Right cardiac atrium (tissue), 5 donors: ENCODE measurements at places on chromosomes 1 and 21.

DNA sequence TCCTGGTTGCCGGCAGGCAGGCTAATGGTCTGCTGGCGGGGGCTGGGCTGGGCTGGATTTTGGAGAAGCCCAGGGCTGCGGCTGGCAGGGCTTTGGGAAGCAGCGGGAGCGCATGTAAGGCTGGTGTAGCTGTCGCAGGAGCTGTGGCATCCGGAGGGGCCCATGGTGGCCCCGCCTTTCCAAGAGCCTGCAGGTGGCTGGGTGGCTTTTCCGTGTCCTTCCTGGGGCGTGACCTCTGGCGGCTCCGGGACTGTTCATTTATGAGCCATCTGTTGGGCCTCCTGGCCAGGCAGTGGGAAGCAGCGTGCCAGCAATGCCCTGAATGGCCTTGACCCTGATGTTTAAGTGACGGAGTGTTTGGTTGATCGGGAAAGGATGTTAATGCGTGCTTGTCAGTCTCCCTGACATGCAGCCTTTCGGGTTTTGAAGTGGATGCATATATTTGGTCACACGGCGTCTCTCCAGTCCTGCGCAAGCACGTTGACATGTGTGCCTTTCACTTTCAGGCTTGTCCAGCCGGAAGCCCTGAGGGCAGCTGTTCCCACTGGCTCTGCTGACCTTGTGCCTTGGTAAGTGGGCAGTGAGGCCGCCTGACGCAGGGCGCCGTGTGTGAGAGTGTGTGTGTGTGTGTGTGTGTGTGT lies 38.5 kb downstream of the AGPAT3 start:
- DNase-seq: peak; percentile 70

DNA sequence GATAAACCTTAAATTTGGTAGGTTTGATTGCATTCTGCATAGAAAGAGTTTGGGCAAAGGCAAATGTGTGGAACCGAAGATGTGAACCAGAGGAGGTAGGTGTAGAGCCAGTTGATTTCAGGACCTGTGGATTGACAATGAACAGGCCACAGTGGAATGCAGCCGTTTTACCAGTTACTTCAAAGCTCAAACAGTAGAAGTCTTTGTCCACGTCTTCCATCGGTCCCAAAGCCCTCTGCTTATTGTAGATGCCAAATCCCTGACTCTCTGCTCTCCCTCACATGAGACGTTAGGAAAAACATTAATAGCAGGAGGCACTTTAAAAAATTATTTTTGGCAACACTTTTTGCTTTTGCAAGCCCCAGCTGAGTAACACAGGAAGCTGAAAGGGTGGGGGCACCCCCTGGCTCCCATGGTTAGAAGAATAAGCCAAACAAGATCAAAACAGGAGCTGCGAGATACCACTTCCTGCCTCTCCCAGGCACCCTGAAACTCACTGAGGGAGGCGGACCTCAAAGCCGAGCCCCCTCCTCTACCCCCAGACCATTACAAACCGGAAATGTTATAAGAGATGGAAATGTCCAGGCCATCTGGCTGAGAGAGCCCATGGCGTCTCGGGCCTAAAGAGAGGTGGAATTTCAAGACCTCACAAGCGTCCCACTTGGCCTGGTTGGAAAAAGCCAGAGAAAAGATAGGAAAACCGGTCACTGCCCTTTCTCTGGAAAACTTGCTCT lies 13.5 kb downstream of the TRAF3IP3 start:
- peak; percentile 86 for DNase-seq

DNA sequence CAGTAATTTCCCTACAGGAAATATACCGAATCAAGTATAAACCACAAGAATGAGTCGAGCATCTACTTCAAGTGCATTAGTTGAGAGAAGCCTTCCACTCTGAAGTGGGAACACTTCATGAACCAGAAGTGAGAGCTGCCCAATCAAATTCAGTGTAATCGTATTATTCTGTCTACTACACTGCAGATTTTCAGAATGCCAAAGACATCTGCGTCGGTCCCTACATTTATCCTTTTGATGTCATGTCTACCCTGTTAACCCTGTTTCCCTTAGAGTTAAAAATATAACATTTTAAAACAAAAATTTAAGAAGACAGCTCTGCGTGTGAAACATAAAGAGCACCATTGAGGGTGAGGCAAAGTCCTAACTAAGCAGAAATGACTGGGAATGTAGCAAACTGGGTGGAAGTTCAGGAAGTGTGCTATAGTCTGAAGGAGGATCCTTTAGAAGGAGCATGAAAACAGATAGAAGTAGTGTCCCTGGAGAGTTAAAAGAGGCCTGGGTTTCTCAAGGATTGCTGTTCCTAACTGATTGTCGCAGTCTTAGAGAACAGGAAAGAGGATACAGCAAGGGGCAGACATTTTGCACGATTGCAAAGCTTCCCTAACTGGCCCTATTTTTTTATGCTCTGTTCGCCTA lies 291.2 kb downstream of the PTPRC start:
- no peak for DNase-seq

DNA sequence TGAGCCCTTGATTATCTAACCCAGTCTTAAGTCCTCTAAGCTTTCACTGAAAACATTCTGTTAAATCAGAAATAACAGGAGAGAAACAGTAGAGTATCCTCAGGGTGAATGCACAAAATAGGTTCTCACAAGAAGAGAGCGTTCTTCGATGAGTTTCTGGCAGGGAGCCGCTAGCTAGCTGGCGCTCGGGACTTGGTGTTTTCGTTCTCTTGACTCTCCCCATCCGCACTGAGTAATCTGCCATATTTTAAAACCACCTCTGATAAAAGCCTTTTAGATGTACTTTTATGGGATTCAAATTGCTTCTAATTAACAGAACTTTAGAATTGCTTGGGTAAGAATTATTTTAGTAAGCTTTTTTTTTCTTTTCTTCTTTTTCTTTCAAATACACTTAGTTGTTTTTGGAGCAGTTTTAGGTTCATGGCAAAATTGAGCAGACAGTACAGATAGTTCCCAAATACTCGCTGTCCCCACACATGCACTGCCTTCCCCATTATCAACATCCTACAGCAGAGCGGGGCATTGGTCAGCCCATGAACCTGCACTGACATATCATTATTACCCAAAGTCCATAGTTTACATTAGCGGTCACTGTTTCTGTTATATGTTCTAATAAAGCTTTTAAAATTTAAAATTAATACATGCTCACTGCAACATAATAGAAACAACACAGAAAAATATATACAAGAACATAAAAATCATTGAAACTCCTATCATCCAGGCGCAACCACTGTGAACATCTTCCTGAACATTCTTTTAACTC lies 35.4 kb downstream of the PRDM2 start:
- peak; percentile 37 for DNase-seq

GRCh38 chr1:13892671-13893325 lies 192.8 kb downstream of the PRDM2 start:
- DNase-seq: peak; percentile 66

DNA sequence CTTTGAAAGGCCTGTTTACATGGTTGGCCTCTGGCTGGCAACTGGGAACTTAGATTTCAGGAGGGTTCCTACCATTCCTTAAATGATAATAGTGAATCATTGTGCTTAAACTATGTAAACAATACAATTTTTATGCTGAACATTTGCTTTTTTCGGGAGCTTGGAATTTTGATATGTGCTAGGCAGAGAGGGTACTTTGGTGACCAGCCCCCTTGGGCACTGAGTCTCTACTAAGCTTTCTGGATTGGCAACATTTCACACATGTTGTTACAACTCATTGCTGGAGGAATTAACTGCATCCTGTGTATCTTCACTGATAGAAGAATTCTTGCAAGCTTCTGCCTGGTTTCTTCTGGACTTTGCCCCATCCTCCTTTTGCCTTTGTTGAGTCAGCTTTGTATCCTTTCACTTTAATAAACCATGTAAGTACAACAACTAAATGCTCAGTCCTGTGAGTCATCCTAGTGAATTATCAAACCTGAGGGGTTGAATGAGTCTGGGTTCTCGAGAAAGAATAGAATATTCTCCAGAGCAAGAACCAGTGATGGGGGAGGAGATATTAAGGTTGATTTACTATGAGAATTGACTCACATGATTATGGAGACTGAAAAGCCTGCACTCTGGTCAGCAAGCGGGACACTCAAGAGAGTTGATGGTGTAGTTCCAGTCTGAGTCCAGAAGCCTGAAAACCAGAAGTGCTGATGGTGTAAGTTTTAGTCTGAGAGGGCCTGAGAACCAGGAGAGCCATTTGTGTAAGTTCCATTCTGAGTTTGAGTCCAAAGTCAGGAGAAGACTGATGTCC lies 3.1 kb upstream of the SLC16A4 start:
- no peak for DNase-seq

DNA sequence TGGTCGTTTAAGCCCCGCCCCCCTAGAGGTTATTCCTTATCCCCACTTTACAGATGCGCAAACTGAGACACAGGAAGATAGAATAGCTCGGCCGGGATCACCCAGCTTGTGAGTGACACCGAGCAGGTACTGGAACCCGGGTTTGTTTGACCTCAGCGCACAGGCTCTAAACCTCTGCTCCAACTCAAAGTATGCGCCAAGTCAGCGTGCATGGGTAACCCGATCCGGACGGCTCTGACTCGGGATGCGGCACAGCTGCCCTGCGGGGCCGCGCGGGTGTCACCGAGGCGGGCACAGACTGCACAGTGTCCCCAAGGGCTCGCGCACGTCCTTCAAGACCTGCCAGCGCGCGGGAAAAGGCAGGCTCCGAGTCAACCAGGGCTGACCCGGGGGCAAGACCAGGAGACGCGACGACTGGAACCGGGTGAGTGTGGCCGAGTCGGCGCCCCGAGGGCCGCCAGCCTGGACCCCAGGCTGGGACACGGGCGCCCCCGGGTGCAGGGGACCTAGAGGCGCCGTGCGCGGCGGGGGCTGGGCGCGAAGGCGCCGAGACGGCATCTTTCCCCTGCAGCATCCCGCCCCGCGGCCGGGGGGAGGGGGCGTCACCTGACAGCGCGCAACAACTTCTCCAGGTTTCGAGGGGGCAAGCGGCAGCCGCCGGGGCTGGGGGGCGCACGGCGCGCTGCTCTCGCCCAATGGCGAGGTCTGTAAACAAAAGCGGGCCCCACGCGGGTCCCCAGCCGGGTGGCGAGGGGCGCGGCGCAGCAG lies 101.9 kb upstream of the SOD1 start:
- peak; percentile 26 for DNase-seq

- DNase-seq: no peak
Measured at GRCh38 chr21:36388096-36388495, 2.9 kb downstream of the CHAF1B start.

- DNase-seq: no peak
Measured at GRCh38 chr1:37347104-37347649, 127.2 kb upstream of the ZC3H12A start.

DNA sequence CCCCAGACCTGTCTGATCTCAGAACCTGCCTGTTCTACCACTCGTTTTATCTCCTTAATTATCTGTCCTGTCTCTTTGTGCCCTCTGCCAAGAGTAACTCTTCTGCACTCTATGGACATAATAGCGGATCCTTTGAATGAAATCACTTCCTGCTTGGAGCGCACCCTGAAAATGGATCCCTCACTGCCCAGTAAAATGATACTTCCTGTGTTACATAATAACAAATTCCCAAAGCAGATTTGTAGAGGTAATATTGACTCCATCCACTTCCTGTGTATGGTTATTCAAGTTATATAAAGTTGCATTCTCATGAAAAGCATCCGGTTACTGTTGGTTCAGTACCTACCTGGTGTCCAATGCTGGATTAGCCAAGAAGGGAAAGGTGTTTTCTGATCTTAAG lies 246.0 kb downstream of the TRABD2B start:
- DNase-seq: no peak

DNA sequence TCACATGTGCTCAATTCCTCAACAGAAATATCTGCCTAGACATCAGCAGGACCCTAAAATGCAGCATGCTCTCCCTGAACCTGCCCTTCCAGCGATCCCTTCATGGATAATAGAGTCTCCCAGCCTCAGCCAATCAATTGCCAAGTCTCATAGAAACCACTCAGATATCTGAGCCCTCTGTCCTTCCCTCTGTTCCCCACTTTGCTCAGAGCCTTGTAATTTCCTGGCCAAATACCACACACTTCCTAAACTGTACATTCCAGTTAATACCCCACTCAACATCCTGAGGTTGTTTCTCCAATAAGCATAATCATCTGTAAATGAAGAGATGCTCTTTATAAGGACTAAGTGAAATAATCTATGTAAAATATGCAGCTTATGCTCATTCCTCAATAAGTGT lies 59.3 kb upstream of the PTGFRN start:
- DNase-seq: no peak

- DNase-seq: peak; percentile 25
Measured at GRCh38 chr1:3799976-3800685, 3.8 kb upstream of the LRRC47 start.

DNA sequence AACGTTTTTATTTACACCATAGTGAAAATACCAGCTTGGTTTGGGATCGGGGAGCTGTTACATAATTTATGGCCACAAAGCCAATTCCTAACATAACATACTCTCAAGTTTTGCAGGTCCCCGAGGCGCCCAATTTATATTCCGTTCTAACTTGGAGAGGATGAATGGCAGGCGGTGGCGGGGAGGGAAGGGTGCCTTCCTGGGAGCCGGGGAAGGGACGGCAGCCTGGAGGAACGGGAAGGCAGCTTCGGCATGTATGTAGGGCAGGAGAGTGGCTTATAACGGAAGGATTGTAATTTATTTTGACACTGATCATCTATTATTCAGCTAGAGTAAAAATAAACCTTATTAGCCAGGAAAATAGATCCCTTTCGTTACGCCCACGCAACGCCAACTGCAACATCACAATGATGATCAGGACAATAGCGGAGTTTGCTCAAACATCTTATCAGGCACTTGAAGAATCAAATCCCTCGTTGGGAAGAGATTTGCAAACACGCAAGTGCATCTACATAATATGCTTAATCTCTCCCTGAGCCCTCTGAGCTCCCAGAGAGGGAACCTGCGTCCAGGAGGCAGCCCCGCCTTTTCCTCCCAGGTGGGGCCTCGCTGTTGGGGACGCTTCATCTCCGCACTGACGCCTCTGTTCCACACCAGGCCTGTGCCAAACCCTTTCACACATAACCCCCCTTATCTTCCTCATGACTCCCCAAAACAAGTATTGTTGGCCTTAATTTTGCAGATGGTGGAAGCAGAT lies 93.7 kb upstream of the C1orf174 start:
- no peak for DNase-seq

- DNase-seq: no peak
Measured at GRCh38 chr1:216884614-216885229, 161.5 kb upstream of the ESRRG start.

DNA sequence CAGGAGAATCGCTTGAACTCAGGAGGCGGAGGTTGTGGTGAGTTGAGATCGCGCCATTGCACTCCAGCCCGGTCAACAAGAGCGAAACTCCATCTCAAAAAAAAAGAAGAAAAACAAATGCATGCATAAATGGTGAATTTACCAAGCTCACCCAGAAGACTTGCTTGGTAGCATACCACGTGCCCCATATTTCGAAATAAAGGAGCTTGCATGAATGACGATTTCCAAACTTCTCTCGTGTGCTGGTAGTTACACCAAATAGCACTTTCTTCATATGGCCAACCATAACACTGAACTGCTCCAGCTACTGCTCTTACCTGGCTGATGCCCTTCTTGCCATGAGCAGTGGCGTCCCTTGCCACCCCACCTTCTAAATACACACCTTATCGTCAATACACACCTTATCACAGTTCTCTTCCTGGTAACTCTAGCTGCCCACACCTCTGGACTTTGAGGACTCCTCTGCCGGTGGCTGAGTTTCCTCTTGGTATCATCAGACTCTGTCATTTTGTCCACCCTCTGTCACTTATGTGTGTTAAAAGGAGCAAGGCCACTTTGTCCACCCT lies 2.8 kb downstream of the DOP1B start:
- DNase-seq: no peak
